ENCODE measurements at places on chromosomes 4 and X.

DNA sequence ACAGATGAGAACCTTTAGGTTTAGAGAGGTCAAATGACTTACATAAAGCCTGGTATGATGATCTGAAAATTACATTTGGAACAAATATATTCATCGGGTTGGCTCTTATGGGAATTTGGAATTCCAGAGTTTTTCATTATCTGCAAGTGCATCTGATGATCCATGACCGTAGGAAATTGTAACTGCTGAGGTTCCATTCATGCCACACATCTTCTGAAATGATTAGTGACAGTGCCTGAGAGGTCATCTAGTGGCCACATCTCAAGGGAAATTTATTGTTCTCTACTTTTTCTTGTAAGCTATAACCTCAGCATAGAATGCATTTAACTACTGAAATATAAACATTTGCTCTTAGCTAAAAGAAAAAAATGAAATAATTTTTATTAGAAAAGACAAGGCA, 105.8 kb upstream of the NWD2 start:
- DNase-seq, result no peak

GRCh38 chrX:104695593-104695992, 129.6 kb downstream of the IL1RAPL2 start:
- DNase-seq, result no peak

DNA sequence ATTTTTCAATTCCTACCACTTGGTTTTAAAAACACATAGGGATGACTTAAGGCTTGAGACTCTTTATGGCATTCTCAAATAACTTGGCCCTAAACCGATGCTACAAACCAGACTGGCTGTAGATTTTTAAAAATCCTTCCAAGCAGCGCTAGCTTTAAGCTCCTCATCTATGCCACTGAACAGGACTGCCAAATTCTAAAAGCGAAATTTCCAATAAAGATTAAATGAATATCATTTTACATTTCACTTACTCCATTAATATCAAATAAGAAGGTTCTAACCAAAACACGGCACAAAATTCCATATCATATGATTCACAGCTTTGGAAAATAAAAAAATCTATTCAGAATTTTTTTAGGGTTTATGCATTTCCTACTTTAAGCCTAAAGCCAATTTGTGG, 134.2 kb downstream of the FANCB start:
- no peak for DNase-seq

GRCh38 chrX:114903618-114904017, 113.8 kb downstream of the IL13RA2 start:
- DNase-seq, result no peak

GRCh38 chrX:10564484-10564883, 55.9 kb downstream of the MID1 start:
- no peak for DNase-seq

DNA sequence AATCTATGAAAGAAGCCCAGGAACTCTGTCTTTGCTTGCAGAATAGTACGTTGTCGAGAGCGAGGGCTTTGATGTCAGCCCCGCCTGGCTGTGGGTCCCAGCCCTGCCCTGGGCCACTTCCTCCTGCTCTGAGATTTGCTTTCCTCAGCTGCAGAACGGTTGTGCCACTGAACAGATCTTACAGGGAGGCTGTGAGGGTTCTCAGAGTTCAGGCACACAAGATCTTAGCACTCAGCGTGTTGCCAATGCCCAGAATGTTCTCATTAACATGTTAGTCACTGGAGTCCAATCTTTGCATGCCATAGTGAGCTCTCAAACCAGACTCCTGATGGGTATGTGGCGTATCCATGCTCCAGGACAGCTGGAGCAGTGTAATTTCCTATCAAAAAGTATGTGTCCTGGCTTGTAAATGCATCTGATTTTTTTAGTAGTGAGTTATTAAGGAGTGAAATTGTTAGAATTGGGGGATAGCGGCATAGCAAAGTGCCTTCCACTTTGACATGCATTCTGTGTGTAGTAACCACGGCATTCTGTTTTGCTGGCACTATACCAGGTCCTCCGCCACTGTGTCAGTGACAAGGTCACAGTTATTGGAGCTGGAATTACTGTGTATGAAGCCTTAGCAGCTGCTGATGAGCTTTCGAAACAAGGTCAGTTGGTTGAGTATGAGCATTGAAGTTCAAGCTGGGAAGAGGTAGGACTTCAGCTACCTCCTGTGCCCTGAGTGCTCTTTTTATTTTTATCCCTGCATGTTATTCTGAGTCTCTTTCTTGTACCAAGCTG, 31.6 kb downstream of the TKTL1 start:
- no peak for DNase-seq

GRCh38 chr4:116705466-116705865, 379.9 kb downstream of the TRAM1L1 start:
- no peak for DNase-seq
